ENCODE measurements at places on chromosomes 2 and 18.
A peak's percentile ranks its signal among the peaks of the same experiment; 100 is the strongest.

- DNase-seq, result no peak
Observed at GRCh38 chr2:28624793-28625701, 126.6 kb upstream of the PPP1CB start.

DNA sequence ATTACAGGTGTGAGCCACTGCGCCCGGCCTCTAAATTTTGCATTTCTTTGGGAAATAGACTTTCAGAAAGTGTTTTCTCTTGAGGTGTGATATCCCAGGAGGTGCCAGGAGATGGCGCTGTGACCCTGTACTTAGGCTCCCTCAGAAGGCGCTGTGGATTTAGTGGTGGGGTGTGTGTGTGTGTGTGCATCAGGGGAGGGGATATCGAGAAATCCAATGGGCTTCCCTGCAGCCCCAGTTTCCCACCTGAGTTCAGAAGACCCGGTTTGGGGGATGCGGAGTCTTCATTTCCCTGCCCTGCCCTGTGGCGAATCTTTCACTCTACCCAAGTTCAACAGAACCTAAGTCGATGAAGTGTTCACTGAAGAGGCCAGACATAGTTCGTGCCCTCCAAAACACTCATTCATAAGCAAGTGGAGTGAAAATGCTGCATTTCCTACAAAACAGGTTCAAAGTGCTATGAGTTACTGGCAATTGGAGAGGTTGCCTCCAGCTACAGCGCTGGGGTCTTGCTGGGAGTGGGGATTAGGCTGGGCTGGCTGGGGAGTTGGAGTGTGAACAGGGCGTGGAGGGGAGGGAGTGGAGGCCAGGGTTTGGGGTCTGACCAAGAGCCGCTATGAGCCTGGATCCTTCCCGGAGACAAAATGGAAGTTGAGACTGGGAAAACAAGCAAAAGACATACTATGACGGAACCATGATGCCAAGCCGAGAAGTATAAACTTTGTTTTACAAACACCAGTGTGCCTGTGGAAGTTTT, 6.5 kb upstream of the WNT6 start:
- no peak for DNase-seq

DNA sequence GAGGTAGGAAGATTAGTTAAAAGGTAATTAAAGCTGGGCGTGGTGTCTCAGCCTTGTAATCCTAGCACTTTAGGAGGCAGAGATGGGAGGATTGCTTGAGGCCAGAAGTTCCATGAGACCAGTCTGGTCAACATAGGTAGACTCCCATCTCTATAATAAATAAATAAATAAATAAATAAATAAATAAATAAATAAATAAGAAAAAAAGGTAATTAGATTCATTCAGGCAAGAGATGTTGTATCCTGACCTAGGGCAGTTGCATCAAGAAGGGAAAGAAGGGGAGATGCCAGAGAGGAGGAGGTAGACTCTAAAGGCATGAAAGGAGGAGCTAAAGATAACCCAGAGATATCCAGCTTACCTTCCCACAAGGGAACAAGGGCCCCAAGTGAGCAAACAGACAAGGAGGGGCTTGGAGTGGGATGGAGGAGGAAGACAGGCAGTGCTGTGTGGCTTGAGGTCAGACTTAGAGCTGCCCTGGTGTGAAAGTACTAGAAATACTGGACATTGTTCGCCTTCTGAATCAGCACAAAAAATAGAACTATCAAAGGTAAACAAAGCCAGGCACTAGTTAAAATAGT, 7.4 kb upstream of the RAB1A start:
- DNase-seq, result no peak

DNA sequence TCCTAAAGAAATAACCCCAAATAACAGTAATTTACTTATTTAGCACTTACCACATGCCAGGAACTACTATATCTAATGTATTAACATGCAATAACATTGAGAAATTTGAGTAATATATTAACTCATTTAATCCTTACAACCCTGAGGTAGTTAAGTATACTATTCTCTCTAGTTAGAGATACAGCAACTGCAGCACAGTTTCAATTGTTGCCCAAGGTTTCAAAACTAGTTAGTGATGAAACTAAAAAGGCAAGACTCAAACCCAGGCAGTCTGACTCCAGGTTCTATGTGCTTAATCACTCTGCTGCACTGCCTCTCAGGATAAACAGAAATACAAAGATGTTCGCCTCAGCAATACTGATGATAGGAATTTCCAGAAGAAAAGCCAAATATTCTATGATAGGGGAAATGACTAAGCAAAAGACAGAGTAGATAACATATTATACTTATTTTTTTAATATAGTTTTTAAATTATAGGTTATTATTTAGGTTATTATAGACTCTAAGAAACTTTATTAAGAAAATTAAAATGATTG, 88.0 kb downstream of the SS18 start:
- DNase-seq, result no peak

DNA sequence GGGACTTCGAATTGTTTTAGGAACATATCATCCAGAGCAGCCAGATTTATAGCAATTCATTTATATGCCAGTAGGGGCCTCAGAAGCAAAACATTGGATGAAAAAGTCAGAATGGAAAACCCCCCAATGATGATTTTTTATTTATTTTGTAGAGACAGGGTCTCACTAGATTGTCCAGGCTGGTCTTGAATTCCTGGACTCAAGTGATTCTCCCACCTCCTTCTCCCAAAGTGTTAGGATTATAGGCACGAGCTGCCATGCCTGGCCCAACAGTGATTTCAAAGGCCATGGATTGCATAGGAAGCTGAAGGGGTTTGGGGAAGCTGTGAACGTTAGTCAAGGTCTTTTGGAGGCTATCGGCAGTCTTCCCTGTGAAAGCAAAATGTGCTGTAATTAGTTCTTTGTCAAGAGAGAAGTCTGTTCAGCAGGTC, 21.9 kb upstream of the MCFD2 start:
- no peak for DNase-seq

DNA sequence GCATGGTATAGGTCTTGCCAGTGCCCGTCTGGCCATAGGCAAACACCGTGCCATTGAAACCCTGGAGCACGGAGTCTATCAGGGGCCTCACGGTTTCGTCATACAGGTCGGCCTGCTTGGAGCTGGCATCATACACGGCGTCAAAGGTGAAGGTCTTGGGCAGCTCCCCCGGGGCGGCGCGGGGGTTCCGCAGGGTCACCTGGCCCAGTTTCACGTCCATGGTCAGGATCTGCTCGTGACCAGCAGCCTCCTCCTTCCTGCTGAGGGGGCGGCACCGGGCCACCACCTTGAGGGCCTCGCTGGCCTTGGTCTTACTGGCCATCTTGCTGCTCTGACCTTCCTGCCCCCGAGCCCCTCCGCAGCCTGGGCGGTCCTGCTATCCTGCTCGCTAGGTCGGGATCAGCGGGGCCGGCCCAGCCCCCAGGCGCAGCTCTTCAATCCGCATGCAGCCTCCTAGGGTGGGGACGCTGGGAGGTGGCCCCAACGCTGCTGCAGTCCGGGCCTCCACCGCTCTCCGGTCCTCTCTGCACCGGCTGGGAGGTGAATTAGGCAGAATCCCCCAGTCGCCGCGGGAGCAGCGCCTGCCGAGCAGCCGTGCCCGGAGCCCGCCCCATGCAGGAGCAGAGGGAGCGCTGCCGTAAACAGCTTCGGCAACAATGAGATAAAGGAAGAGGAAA, 563 bp downstream of the KIF3C start:
- DNase-seq, result no peak

GRCh38 chr2:83459456-83459855, 999.6 kb downstream of the SUCLG1 start:
- DNase-seq, result no peak

DNA sequence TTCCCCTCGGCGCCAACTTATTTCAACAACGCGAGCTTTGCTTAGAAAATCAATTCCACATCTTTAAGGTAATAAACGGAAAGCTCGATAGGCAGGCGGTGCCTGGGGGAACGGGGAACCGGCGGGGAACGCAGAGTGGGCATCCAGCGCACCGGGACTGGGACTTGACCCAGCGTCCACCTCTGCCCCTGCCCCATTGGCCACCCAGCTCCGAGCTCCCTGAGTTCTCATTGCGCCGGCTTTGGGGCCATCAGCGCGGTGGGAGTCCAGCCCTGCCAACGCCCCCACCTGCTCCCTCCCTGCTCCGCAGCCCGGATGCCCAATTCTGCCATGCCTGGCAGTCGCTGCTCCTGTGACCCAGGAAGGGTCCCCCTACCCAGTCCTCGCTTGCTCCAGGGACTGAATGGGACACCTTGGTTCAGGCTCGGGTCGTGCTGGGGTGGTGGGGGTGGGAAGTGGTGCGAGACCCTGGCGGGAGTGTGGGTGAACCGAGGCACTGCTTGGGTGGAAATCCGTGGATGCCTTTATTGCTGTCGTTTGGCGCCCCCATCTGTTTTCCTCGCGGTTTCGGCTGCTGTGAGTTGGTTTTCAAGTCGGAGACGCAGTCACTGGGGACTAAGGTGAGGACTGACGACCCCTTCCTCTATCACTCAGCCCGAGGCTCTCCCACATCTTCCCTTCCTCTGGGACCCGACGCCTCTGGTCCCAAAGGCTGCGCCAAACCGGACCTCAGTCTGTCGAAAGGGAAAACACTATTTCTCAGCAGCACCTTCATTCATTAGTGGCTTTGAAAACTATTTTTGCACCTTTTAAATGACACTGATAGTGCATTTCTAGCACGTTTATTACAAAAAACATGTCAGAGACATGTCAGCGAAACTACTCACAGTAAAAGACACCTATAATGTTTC, 2.4 kb upstream of the EVX2 start:
- DNase-seq, result no peak

DNA sequence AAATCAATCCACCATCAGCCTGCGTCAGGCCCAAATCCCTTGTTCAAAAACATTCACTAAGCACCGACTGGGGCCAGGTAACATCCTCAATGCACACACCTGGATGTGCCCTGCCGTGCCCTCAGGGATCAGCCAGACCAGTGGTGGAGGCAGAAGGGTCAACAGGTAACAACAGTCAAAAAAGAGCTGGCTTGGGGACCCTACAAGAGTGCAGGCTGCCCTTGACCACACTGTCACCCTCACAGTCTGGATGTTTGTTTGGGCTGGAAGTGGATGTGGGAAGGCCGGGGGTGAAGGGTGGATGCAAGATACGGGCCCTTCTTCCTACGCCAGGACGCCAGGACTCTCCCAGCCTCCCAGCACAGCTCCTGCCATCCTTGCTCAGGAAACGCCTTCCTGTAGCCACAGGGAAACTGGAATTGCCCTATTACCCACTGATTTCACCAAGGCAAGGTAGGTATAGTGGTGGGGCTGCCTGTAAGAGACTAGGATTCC, 2.7 kb downstream of the BIN1 start:
- no peak for DNase-seq

GRCh38 chr2:32942793-32943485, 3.8 kb upstream of the LTBP1 start:
- DNase-seq, result peak; percentile 83

DNA sequence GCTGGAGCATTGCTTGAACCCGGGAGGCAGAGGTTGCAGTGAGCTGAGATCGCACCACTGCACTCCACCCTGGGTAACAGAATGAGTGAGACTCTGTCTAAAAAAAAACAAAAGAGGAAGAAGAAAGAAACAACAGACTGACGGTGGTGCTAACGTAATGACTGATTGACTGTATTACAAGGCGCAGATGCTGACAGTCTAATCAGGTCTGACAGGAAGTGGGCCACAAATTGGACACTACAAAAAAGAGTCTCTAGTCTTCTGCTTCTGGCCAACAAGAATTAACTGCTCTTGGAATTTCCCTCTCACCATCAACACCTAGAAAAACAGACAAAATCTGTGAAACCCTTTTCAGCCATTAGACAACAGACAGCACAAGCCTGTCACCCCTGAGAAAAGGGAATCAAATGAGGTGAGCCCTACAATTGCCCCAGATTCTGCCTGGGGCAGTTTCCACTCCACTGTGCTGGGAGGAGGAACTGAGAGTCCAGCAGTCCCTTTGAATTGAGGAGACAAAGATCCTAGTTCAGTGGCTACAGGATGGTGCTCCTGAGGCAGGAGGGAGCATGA, 43.3 kb downstream of the SNED1 start:
- DNase-seq, result no peak

- no peak for DNase-seq
Observed at GRCh38 chr2:184830531-184830930, 232.2 kb downstream of the ZNF804A start.

- no peak for DNase-seq
Observed at GRCh38 chr2:68448671-68449653, 18.1 kb downstream of the FBXO48 start.

DNA sequence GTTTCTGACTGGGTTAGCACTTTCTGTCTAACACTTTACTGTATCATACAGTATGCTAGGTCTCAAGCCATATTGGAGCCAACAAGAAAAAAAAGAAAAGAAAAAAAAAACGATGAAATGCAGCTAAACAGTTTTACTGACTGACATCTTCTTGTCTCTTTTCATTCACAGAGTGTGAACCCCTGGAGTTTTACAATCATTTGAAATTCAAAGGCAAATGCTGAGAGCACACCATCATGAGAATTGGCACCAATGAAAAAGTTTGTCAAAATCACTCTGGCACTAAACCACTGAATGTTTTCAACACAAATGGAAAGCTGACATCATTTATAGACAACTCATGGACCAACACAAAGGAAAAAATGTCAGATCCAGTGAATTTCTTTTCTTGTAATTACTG, 513.3 kb downstream of the LRRTM4 start:
- DNase-seq, result no peak

DNA sequence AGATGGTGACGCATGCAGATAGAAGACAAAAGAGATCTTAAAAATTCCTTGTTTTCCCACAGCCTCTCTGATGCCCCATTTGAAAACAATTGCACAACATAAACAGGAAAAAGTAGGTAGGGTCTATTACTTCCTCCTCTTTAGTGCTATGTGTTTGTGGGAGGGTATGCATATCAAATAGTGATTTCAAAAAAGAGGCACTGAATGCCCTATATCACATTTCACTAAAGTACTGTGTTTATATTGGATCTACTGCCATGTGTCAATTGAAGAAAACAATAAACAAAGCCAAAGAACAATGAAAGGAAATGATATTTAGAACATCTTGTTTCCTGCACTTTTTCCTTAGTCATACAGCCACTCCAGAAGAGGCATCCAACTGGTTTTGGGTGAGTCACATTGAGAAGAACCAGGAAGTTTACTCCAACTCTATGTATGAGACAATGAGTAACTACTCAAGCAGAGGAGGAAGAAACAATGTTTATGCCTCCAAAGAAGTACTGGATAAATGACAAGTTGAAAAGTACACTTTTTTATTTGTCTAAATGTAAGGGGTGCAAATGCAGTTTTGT, 583.6 kb downstream of the FBXO15 start:
- no peak for DNase-seq

DNA sequence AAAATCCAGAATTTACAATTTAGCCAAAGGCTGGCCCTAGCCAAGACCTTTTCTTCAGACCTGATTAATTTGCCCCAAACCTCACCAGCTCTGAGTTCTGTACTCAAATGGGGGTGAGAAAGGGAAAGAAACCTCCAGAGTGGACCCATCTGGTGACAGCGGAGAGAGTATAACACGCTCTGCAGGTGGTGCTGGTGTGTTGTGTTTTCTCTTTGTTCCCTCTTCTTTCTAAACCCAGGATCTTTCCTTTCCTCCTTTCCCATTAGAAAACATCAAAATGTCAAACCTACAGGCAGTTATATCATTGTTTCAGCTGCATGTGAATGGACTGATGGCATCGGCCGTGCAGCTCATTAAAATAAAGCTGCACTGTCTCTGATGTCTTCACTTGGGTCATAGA, 253.2 kb upstream of the SP5 start:
- no peak for DNase-seq

Measured in esophagus muscularis mucosa (tissue), 4 donors.